Mesenteric fat pad (tissue), 1 donor: ENCODE measurements at places on chromosomes 2 and 18.

DNA sequence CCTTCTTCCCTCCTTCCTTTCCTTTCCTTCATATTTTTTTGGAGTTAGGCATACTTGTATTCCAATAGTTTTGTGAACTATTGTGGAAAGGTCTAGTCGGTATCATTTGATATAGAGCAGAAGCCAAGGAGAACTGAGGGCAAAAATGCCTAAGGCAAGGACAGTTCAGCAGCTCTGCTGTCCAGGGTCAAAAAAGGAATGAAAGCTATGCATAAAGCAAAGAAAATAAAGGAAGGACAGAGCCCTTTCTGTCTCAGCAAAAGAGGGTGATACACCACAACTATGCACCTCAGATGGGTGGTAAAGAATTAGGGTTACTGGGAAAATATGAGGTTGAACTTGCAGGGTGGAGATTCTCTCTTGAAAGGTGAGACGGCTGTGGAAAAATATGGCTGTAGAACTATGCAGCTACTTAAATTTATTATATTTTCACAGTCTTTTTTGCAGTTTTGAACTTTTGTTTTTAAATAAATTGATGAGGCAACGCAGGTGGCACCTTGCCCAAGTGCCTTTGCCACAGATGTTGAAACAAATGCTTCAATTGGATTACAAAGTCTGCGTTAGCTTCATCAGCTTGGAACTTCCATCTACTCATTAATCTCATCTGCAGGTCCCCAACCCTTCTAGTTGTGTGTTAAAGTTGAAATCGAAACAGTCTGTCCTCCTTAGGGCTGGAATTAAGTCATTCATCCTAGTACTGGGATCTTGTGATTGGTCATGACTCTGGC is 20.8 kb downstream of the LHCGR start:
- DNase-seq = no peak

DNA sequence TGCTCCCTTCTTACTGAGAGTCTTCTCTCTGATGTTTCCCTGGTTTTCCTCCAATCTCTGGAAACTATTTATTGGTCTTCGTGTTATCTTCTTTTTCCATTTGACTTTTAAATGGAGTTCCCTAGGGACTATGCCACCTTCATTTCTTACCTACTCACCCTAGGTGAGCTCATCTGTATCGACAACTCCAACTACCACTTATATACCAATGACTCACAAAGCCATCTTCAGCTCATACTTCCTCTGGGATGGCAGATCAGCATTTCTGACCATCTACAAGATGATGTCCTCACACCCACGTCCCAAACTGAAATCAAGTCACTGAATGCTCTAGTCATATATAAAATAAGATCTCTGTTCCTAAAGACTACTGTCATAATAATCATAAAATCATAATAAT is 40.6 kb downstream of the CFAP210 start:
- no peak for DNase-seq

- DNase-seq = no peak
Observed at GRCh38 chr2:241334813-241335212, 19.1 kb downstream of the SEPTIN2 start.

DNA sequence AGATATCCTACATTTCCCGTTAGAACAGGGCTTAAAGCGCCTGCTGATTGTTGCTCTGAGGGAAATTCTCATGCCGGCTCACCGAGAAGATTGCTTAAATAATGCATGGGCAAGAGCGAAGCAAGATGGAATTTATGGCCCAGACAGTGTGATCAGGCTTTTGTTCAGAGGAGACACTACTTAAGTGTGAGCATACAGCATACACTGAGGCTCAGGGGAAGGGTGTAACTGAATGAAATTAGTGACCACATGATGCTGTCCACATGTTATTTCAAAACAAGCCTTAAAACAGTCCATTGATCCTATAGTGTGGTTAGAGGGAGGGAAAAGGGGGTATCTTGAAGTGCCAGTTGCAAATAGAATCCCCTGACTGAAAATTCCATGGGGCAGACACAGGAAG is 125.5 kb downstream of the RAPGEF4 start:
- no peak for DNase-seq

- DNase-seq = no peak
Observed at GRCh38 chr18:29147944-29148343, 971.0 kb upstream of the CDH2 start.

GRCh38 chr2:26619521-26619951 is 21.6 kb downstream of the CIB4 start:
- peak; percentile 62 for DNase-seq

DNA sequence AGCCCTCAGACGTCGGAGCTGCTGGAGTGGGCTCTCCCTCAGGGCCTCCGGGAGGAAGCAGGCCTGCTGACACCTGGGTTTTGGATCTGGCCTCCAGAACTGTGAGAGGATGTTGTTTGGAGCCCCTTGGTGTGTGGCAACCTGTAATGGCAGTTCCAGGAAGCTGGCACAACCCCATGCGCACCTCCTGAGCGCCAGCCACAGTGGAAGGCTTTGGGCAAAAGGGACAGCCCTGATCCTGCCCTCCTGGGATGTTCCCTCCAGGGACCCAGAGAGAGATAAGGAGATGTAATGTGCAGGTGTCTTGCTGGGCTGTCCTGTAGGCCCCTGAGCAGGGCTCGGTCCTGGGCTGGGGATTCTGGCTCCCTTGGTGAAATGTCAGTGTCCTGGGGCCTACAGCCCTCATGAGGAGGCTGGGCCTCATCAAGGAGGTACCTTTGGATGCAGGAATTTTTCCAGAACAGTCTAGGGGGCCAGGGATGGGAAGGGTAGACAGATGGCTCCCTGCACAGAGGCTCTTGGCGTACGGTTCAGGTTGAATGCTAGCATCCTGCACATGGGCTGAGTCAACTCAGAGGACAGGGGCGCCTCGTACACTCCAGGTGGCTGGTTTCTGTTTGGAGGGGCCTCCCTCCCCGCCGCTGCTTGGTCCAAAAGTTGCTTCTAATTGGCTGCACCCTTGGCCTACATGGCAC is 61.1 kb downstream of the ASB1 start:
- DNase-seq = no peak

DNA sequence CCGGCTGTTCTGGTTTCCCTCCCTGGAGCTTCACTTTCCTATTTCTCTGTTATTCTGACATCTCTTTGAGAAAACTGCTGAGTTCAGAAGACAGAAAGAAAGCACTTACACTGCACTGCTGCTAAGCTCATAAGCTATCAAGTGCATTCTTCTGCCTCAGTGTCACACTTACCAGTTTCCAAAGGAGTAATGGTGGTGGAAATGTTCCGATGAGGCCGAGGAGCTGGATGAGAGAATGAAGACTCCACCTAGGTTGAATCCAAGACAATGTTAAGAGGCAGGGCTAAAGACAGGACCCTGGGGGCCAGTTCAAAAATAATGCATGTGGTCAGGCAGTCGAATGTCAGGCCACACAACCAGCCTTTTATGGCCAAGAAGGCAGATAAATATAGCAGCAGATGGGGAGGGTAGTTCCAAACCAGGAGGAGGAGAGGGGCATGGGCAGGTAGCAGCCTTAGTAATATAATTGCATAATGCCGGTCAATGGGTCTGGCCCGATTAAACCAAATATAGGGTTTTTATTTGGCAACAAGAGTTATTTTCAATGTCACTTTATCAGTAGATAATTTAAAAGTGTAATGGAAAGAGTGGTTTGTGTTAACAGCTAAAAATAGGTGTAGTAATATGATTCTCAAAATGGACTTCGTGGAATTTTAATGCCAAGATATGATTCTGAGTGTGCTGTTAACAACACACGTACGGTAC is at the start of gene MYOM1:
Gene MYOM1, minus strand, starts transcription at position 338 of the 705 bp plus-strand sequence. CDS start 4,745 bp downstream, outside the sequence.
- no peak for DNase-seq

GRCh38 chr2:33247365-33247764 is 229.1 kb upstream of the RASGRP3 start:
- DNase-seq = no peak

GRCh38 chr2:169034256-169034655 is 3.1 kb upstream of the ABCB11 start:
- DNase-seq = no peak

DNA sequence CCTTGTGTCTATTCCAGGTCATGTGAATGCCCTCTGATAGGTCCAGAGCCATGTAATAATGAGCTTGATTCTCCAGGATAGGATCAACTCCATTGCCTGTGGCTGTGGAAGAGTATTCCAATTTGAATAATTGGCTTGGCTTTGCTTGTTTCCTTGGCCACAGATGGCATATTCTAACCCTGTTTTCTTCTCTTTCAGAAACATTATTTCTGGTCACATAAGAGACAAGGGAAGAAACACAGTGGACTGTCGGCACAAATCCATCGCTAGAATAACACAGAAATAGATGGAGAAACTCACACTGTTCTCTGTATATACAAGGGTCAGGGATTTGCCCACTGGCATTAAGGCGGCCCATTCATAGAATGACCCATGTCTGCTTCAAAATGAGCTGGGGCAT is 278.4 kb upstream of the CCDC68 start:
- no peak for DNase-seq

- no peak for DNase-seq
Observed at GRCh38 chr18:59983506-59983905, 83.7 kb downstream of the PMAIP1 start.

- no peak for DNase-seq
Observed at GRCh38 chr2:226424971-226425370, 374.6 kb downstream of the IRS1 start.

GRCh38 chr18:62937065-62937464 is 221.7 kb downstream of the PHLPP1 start:
- no peak for DNase-seq

DNA sequence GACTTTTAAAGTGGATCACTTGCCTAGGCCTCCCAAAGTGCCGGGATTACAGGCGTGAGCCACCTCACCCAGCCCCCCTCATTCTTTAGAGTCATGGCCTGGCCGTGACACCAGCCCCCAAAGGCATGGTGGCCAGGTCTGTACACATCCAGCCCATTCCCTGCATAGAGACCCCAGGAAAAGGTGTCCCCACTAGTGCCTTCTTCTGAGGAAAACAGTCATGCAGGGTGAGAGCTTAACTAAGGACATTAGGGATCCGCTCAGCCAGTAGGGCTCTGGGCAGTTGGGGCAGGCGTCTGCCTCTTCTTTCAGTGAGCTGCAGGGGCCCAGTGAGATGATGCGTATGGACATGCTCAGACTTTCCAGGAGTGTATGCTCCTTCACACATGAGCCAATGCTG is 5.7 kb upstream of the AMER3 start:
- no peak for DNase-seq

DNA sequence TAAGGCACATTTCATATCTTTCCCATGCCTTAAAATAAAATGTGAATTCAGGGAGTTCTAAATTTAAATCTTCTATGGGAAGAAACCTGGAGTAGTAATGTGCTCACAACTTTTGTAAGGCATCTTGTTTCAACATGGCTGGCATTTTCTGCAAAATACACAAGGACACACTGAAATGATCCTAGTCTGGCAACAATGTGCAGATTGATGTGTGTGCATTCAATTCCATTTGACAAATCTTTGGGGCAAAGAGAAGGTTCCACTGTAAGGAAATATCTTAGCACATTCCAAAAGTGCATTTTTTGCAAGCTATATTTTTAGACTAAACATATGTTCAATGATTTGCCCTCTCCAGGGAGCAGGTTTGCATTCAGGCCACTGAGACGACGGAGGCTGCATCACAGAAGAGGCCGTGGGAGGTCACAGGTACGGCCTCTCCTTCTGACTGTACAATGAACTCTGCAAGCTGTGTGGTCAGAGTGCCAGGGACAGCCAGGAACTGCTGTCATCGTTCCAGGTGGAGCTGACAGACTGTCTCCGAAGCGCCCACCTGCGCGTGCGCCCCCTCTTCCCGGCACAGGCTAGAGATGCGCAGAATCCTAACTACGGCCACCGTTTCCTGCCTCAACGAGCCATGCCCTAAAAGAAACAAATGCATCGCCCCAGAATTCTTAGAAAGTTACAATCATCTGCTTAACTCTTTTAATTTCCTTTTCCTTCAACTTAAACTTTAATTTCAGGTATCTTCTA is 149.2 kb upstream of the POU3F3 start:
- DNase-seq = no peak

- DNase-seq = no peak
Observed at GRCh38 chr2:62147610-62148301, 48.2 kb upstream of the B3GNT2 start.

GRCh38 chr2:211127501-211127900 is 571.1 kb downstream of the CPS1 start:
- DNase-seq = no peak

DNA sequence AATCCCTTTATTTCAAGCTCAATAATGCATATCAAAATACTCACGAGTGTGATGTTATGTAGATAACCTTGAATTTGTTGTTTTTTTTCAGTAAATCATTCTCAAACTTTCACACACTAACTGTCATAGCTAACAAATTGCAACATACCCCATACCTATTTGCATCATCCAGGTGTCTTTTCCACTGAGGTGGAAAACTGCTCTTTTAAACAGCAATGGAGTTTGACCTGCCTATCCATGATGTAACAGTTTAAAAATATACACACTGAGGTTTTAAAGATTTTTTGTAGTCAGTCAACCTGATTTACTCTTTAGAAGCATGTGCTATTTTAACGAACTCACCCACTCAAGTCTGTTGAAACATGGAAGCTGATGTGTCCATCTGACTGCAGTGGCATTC is 298.7 kb downstream of the RND3 start:
- DNase-seq = no peak

- DNase-seq = no peak
Observed at GRCh38 chr2:170375192-170375591, 197.2 kb downstream of the MYO3B start.

- DNase-seq = no peak
Observed at GRCh38 chr18:6901286-6901926, 171.9 kb downstream of the ARHGAP28 start.

- no peak for DNase-seq
Observed at GRCh38 chr18:5627776-5628511, 84.1 kb upstream of the EPB41L3 start.

DNA sequence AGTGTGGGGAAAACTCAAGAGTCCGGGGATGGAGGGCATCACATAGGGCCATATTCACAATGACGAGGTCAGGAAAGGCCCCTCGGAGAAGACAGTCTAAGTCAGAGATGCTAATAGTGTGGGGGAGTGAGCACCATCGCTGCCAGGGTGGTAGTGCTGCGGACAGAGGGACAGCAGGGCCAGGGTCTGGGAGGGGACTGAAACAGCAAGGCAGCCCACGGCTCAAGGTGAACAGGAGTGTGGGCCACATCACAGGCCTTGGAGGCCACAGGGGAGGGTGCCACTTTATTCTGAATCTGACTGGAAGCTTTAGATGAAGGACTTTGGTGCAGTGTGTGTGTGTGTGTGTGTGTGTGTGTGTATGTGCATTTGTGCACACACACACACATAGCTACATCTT is 130.9 kb upstream of the GLI2 start:
- DNase-seq = no peak

DNA sequence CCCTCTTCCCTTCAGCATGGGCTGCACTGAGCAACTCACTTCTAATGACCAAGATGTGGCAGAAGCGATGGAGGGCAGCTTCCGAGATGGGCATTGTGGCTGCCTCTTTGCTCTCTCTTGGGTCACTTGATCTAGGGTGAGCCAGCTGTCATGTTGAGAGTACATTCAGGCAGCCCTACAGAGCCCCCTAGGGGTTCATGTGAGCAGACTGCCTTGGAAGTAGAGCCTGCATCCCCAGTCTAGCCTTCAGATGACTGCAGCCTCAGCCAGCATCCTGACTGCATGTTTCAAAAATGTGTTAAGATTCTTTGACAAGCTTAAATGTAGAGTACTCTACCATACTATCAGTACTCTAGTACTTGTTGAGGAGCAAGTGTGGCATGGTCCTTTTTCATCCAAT is 143.9 kb downstream of the NCK2 start:
- no peak for DNase-seq
